ENCODE measurements at places on chromosomes 7 and 10.

DNA sequence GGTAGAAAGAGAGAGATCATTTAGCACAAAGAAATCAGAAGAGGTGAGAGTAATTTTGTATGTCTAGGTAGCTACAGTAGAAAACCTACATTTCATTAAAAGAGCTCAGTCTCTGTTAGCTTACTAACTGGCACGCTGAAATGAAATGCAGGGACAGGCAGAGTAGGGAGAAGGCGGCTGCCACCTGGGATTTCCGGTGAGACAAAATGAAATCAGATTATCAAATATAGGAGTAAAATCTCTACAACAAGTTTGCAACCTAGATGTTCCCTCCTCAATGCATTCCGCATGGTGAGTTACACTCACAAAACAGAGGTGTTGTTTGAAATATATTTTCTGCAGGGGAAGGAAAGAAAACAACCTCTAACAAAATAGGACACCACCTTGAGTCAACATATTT is 55.9 kb downstream of the VOPP1 start:
- DNase-seq, result no peak

GRCh38 chr7:134602881-134603451 is 43.7 kb upstream of the BPGM start:
- no peak for DNase-seq

DNA sequence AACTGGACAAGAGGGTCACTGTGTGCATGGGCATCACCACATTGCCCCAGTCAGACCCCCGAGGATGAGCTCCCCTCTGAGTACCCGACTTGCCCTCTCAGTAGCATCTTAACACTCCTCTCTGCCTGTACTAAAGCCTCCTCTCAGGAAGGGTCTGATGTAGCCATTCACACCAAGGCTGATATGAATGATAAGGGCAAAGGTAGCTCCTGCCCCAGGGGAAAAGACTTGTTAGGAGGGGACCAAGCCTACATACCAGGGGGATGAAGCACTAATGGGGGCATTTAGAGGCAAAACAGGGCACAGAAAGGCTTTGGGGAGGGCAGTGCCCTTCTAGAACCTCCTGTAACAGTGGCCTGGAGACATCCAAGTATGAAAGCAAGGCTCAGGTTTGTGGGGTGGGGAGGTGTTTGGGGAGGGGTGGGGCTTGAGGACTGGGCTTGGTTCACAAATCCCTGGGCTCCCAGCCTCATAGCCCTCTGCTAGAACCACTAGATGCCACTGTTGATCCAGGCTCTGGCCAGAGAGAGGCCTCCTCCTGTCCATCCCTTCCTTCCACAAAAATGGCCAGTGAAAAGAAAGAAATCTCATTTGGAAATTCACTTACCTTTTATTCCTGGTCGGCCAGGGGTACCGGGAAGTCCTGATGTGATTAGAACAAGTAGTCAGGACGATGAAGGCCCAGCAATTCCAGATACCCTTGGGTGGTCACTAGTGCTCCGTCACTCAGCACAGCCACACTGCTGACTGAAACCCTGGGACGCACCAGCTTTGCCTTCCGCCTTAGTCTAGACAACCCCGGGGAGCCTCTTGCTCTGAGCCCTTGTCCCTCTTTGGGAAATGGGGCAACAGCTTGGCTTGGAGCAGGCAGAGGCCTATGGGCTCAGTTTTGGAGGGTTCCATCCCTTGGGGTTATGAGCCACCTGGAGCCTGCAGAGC is 40.3 kb downstream of the COL17A1 start:
- DNase-seq, result peak; percentile 50

DNA sequence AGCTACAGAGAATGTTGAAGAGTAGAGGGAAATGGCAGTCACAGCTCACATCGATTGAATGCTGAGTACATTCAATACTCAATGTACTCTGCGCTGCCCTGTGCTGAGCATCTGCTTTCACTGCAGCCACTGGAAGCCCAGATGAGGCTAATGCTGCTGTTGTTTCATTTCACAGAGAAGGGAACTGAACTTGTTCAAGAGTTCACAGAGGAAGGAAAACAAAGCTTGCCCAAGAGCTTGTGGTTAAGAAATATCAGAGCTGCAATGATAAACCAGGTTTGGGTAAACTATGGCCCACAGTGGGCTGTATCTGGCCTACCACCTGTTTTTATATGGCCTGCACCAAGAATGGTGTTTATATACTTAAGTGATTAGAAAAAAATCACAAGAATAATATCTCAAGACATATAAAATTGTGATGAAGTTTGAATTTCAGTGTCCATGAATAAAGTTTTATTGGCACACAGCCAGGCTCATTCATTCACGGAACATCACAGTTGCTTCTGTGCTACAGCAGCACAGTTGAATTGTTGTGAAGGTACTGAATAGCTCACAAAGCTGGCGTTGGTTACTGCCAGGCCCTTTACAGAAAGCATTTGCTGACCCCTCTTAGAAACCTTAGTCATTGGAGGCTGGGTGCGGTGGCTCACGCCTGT is 64.1 kb downstream of the CFAP58 start:
- no peak for DNase-seq

GRCh38 chr10:21509341-21510240 is 15.9 kb downstream of the SKIDA1 start:
- DNase-seq, result no peak

DNA sequence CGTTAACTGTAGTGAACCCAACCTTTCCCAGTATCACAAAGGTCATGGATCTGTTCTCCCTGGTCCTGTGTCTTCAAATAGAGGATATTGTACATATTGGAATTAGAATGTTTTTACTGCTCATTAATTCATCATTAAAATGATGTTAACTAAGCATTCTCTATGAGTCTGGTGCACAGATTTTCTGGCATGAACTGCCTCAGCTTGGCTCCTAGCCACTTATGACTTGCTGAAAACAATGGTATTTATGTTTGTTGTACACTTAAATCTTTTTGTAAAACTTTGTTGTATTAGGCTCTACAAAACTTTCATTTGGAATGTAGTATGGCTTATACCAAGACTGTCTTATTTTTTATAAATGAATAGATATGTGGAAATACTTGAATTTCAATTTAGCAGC is 329.4 kb downstream of the TFEC start:
- no peak for DNase-seq

- no peak for DNase-seq
Observed at GRCh38 chr10:78604721-78605120, 464.0 kb upstream of the ZMIZ1 start.

GRCh38 chr10:7593063-7593462 is 73.7 kb downstream of the ITIH5 start:
- DNase-seq, result no peak

DNA sequence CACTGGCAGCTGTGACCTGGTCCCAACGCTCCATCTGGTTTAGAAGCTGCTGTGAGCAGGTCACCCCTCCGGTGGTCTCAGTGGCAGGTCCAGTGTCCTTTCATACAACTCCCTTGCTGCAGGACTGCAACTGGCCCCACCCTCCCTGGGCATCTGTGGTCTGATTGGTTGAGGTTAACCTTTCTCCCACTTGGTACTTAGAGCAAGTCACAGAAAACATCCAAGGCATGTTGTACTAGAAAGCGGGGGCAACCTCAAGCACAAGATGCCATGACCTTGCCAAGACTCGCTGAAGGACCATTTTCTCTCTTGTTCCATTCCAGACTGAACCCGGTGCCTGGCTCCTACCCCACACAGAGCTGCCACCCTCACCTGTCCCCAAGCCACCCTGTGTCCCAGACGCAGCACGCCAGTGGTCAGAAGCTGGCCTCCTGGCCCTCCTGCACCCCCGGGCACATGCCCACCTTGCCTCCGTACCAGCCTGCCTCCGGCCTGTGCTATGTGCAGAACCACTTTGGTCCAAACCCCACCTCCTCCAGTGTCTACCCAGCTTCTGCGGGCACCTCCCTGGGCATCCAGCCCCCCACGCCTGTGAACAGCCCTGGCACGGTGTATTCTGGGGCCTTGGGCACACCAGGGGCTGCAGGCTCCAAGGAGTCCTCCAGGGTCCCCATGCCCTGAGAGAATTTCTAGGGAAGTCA is 9.0 kb downstream of the RHBDD2 start:
- DNase-seq, result no peak

DNA sequence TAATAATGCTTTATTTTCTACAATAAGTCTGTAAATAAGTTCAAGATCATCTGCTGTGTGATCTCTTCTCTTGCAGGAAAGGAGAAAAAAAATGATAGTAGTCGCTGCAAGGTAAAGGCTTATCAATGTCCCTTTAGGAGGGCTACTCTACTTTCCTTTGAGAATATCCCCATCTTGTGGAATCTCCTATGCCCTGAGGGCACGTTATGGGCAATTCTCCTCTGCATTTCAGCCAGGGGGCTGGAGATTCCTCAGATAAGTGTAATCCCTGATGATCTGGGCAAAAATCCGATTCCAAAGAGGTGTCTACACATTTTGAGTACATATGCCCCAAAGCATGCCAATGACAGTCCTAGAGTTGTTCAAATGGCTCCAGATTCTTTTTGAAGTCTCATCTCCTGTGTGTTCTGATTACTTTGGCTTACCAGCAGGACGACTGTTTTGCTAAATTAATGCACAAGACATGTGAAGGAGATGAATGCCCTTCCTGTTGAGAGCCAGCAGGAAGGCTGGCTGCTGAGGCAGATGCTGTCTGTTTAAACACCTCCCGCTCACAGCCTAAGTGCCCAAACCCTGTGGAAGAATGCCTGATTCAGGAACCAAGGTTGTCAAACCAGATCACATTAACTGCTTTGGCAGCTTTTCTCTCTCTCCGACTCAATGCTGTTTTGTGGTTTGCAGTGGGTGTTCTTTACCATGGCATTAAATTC is 171.2 kb upstream of the COL1A2 start:
- DNase-seq, result peak; percentile 46

DNA sequence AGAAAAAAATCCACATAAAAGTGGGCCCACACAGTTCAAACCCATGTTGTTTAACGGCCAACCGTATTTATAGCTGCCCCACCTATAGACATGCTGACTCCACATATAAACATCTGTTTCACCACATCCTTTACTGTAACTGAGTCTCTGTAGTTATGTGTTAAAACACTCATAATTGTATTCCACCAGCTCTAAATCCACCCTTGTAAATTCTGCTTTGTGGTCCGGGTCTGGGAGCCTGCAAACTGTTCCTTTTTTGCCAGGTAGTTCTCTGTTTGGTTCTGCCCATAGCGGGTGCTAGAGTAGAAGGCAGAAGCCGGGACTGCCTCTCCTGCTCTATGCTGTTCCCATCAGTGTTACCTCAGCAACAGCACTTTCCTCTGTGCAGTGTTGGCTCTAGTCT is 20.2 kb upstream of the FHIP2A start:
- no peak for DNase-seq

DNA sequence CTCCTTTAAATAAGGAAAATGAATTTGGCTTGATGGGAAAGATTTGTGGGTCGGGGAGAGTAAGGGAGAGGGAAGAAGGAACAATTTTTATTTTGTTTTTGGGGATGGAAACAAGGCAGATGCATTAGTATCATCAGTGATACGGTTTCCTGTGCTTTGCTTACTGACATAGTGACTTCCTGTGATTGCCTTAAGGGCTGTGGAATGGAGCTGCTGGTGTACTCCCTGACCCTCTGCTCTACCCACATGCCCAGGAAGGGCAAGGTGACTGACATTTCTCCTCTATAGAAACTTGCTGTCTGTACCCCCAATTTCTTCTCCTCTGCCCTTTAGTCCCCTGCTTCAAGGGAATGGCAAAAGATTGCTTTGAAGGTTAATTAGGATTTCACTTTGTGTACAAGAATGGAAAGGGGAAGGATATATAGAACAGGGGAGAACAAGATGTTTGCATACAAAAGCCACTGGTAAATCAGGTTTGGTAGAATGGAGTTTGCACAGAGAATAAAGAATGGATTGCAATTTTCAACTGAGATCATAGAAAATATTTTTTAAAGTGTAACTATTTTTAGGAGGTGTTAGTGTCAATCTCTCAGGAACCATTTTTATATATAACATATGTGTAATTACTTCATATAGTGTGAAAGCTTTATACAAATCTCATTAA is 129.0 kb upstream of the AGR3 start:
- DNase-seq, result no peak

GRCh38 chr10:28378986-28379585 is 76.2 kb upstream of the MPP7 start:
- no peak for DNase-seq

GRCh38 chr7:139568813-139569490 is 45.5 kb downstream of the CLEC2L start:
- DNase-seq, result no peak

DNA sequence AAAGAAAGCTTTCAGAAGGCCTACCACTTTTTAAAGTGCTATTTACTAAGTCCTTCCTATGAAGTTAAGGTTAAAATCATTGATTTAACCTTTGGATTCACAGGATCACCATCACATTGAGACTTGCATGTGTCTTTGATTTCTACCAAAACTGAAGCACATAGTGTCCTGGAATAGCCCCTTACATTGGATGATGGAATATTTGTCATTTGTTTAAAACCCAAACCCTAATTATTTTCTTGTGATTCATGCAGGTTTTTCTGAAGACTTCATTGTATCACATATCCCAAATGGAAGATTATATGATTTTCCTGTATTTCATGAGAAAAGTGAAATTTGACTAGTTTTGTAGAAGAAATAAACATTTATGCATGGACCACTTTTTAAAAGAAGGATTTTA is 3.3 kb downstream of the SEMA3A start:
- no peak for DNase-seq

DNA sequence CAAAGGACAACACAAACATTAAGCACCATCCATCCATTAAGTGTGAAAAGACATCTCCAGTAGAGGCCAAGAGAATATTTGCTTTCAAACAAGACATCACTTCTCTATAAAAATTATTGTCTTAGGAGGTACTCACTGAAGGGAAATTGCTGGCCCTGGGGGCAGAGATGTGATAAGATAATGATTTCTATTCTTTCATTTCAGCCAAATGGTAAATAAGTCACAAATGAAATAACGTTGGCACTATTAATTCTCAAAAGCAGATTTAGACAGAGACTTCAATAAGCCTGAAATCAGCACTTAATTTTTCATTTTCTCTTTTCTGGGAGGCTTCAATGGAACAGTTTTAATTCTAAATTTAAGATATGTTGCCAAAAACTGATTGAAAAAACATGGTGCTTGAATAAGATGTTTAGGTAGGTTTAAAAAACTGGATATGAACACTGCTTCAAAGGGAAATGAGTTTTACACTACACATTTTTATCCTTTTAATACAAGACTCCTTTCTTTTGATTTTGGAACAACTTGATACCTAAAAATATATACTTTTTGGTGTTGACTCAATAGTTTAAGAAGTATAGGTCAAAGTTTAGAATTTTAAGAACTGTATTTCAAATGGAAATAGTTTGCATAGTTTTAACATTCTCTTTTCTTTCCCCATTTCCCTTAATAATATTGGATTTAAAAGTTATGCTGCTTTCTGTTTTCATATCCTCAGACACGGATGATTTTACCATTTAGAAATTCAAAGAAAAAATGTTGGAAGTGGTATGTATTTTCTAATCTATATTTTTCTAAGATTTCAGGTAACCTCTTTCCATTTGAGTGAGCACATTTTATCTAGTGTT is 204.0 kb downstream of the AHR start:
- DNase-seq, result no peak

DNA sequence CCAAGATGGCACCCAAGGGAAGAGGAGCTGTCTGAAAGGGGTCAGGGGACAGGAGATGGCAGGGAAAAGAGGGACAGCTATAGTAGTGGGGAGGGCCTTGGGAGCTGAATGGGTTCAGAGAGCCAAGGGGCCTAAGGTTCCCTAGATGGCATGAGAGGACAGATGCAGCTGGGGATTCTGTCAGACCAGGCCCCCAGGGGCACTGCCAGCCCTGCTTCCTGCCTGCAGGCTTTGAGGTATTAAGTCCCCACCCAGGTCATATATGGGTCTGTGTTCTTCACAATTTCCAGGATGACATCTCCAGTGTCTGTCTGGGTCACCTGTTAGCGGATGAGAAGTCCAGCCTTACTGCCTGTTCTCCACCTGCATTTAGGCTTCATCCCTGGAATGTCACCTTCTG is 56.7 kb downstream of the NEURL1 start:
- no peak for DNase-seq
